Coronary artery (tissue), 2 donors: ENCODE measurements at places on chromosomes 13 and 19.

GRCh38 chr13:108915634-108916512, 286.5 kb downstream of the MYO16 start:
- DNase-seq, result peak; percentile 91

- peak; percentile 90 for DNase-seq
Measured at GRCh38 chr19:41958367-41959055, 610 bp downstream of the RABAC1 start.

DNA sequence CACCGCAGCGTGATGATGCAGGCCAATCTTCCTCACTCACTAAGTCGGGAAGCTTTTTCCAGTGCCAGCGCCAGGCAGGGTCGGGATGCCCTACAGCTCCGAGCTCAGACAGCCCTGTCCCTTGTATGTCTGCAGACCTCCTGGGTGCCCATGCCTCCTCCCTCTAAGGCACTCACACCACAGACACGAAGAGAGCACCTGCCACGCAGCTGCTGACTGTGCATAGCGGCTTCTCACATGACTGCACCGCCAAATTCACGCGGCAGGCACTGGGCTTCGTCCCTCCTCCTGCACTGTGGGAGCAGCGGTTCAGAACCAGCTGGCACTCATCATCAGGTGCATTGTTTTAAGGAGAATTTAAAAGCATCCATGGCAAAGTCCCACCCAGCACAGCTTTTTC, 88.1 kb downstream of the SLC7A1 start:
- no peak for DNase-seq

- DNase-seq, result no peak
Measured at GRCh38 chr19:9620842-9621155, 233 bp downstream of the ZNF561 start.

DNA sequence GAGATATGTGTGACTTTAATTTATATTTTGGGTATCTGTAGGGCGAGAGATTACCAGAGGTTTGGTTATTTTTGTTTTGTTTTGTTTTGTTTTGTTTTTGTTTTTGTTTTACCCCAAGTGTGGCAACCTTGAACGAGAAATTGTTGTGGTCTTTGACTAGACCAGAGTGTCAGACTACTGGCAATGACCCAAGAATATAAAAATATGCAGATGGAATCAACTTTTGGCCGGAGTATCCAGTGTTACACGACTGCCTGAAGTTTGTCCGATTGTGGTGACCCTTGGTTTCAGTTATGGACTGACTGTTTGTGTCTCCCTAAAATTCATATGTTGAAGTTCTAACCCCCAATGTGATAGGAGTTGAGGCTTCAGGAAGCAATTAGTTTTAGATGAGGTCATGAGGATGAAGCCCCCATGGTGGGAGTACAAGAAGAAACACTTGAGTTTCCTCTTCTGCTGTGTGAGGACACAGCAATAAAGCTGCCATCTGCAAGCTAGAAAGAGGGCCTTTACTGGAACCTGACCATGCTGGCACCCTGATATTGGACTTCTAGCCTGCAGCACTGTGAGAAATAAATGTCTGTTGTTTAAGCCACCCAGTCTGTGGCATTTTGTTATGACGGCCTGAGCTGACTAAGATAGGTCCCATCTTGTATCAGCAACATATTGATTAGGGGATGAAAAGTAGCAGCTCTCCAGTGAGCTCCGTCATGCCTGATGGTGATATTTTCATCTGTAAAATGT, 261.7 kb downstream of the MTUS2 start:
- no peak for DNase-seq
